CD14-positive monocyte (primary cell): ENCODE measurements at places on chromosomes 1 and 21. TPM values are rescaled to one million over a fixed set of nuclear protein-coding genes. Genes with fewer than 3 reads are reported as not detected.

The PTGS2 gene
- polyA plus RNA-seq = 113 TPM

DNA sequence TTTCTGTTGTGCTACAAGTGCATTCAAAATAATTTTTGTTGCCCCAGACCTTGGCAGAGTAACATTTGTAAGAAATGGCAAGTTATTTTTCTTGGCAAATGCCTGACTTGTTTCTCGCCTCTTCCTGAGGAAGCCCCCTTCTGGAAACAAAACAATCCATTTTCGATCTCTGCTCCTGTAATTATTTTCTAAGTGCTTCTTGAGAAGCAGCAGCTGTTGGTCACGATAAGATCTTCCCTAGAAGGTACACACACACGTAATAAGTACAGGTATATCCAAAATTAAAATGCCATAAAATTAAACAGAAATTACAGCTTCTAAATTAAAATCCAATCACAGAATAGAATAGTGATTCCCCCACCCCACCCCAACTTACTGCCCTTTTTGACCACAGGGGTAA, 47.3 kb downstream of the LPGAT1 start:
- DNase-seq = no peak

DNA sequence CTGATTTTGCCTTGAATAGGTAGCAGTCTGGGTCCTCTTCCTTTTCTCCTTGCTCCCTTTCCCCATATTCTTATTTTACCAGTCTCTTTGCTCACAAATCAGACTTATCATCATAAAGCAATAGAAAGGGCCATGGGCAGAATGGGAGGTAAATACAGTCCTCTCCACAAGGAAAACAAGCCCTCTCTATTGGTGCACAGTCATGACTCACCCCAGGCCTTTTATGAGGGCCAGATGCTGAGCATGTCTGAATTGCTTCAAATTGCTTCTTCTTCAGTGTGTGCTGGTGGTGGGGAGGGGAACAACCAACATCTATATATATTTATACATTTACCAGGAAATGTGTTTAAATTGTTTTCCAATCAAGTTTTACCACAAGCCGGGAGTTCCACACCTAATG, 75.2 kb downstream of the GFI1 start:
- no peak for DNase-seq

DNA sequence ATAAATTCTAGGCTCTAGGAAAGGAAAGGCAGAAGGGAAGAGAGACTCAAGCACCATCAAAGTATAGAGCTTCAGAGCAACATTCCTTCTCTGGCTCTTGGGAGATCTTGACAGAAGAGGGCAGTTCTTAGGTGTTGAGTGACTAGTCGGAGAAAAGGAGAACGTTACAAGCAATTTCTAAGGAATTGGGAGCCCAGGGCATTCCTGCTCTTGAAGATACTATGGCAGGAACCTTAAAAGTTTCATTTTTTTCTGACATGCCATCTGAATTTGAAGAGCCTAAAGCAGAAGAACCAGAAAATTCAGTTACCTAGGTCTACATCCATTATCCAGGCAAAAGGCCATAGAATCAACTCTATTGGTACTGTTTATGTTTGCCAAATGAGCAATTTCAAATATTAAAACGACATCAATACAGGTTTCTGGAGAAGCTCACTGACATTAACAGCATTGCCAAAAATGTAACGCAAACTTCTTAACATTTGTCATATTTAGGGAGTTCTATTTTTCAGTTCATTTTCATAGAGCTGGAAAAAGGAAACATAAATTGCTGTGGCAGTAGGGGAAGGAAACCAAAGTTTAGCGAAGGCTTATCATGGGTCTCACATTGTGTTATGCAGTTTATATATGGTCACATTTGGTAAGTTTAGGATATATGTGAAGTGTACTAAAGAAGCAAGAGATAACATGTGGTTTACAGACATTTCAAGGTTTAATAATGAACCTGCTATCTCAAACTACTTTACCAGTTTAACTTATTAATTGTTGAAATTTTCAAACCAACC, 210.1 kb upstream of the NRIP1 start:
- no peak for DNase-seq

The TMEM52 gene
- polyA plus RNA-seq = not detected

The HIVEP3 gene
- 3.7 and 5.9 TPM in 2 replicates for polyA plus RNA-seq

The TMEM269 gene
- not detected for polyA plus RNA-seq
